Ascending aorta (tissue), 2 donors: ENCODE measurements at places on chromosomes 1 and 21. TPM values are rescaled to one million over a fixed set of nuclear protein-coding genes. Genes with fewer than 3 reads are reported as not detected.

CLCA1 gene
- not detected for total RNA-seq

VANGL2 gene
- total RNA-seq, result 0.96 TPM

OR6N1 gene
- total RNA-seq, result not detected

TTC34 gene
- total RNA-seq, result 0.75 TPM

LAMB3 gene
- total RNA-seq, result 0.75 TPM

TMCO4 gene
- 5.7 TPM for total RNA-seq

- no peak for DNase-seq
These were observed 42.9 kb downstream of the HSPG2 start for GRCh38 chr1:21894034-21894881.

DNA sequence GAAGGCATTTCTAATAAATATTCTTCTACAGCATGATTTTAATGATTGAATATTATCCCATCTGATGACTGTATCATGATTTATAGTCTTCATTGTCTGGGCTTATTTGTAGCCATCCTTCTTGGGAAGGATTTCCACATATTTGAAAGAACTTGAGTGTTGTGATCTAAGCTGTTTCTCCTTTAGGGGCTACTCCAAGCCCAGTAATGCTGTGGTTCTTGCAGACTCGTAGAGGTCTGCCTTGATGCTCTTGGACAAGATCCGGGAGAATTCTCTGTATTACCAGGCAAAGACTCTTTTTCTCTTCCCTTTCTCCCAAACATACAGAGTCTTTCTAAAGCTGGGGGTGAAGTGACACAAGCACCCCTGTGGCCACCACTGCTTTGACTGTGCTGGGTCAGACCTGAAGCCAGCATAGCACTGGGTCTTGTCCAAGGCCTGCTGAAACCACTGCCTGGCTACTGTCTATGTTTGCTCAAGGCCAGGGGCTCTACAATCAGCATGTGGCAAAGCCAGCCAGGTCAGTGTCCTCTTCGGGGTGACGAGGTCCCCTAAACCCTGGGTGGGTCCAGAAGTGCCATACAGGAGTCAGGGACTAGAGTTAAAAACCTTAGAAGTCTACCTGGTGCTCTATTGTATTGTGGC lies 107.4 kb downstream of the GIPC2 start:
- DNase-seq, result no peak

DNA sequence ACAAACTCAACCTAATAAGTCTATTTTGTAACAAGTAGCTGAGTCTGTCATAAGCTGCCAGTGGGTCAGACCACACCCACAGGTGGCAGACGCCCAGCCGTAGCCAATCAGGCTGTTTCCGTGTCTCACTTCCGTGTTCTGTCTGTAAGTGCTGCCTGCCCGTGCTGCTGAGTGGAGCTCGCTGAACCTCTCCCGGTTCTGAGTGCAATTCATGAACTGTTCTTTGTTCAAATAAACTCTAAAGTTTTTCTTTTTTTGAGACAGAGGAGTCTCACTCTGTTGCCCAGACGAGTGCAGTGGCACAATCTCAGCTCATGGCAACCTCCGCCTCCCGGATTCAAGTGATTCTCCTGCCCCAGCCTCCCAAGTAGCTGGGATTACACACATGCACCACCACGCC lies 25.1 kb downstream of the POFUT2 start:
- DNase-seq, result no peak

GRCh38 chr1:213530611-213531320 lies 457.0 kb upstream of the PROX1 start:
- no peak for DNase-seq

DNA sequence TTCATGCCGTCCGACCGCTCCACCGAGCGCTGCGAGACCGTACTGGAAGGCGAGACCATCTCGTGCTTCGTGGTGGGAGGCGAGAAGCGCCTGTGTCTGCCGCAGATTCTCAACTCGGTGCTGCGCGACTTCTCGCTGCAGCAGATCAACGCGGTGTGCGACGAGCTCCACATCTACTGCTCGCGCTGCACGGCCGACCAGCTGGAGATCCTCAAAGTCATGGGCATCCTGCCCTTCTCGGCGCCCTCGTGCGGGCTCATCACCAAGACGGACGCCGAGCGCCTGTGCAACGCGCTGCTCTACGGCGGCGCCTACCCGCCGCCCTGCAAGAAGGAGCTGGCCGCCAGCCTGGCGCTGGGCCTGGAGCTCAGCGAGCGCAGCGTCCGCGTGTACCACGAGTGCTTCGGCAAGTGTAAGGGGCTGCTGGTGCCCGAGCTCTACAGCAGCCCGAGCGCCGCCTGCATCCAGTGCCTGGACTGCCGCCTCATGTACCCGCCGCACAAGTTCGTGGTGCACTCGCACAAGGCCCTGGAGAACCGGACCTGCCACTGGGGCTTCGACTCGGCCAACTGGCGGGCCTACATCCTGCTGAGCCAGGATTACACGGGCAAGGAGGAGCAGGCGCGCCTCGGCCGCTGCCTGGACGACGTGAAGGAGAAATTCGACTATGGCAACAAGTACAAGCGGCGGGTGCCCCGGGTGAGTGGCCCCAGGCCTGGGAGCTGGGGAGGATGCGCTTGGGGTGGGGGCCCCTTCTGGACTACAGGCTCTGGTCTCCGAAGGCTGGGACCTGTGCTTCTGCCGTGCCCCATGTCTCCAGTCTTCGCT lies 1.1 kb downstream of the SKI start:
- no peak for DNase-seq

DNA sequence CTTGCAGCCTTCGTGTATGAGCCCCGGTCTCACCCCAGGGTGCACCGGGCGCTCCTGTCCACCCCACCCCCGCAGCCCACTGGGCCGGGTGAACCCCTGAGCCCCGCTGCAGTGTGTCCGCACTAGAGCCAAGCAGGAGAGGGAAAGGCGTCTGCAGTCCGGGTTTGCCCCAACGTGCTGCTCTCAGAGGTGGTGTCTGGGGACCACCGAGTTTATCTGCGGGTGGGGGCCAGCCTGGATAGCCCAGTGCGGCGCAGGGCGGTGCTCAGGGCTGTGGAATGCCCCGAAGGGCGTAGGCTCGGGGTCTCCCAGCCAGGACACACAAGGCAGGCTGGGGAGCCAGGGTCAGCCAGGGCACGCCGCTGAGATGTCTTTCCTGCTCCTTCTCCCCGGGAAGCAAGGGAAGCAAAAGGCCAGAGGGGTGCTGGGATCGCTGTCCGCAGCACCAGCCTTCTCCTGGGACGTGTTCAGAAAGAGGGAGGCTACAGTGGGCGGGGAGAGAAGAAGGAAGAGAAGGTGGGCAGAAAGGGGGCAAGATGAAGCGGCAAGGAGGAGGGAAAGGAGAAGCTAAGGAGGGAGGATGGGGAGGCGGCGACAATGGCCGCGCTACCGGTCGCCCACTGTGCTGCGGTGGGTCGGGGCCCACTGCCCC lies 56.6 kb downstream of the MAB21L3 start:
- no peak for DNase-seq

- peak; percentile 89 for DNase-seq
These were observed 43.2 kb upstream of the FMO2 start for GRCh38 chr1:171141688-171142415.

GRCh38 chr1:248805876-248806275 lies 19.8 kb downstream of the SH3BP5L start:
- no peak for DNase-seq

DNA sequence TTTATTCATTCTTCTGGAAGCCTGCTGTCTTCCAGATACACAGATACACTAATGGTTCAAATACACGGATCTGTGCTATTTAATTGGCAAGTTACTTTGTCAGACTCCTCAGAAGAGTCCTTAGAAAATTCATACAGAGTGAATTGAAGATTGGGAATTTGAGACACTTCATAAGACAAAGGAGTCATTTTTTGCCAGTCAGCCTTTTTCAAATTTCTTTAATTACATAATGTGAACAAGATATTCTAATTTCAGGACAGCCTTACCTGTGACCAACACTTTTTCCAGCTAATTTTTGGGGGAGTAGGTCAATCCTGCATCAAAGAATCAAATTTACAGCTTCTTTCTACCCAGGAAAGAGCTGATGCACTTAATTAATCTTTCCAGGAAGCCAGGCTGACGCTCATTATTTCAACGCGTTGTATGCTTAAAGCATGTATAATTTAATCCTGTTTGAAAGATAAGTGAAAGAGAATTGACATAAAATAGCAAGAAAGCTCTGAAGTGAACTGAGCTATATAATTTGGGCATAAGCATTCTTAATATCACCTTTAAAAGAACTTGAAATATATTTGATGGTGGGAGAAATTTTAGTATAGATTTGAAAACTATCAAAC lies 12.8 kb upstream of the NRIP1 start:
- no peak for DNase-seq

DNA sequence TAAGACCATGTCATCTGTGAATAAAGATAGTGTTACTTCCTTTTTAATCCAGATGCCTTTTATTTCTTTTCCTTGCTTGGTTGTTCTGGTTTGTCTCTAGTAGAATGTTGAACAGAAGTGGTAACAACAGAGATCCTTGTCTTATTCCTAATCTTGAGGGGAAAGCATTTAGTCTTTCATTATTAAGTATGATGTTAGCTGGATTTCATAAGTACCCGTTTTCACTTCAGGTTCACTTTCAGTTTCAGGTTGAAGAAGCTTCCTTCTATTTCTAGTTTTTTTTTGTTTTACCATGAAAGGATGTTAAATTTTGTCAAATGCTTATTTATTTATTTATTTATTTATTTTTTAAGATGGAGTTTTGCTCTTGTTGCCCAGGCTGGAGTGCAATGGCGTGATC lies 22.3 kb upstream of the AGPAT3 start:
- no peak for DNase-seq

GRCh38 chr1:229070168-229070567 lies 200.7 kb upstream of the RAB4A start:
- peak; percentile 95 for DNase-seq

- no peak for DNase-seq
These were observed 28.2 kb upstream of the FAM131C start for GRCh38 chr1:16101623-16102022.

GRCh38 chr1:161199506-161200139 lies 769 bp upstream of the ADAMTS4 start:
- DNase-seq, result no peak

GRCh38 chr1:220430059-220430458 lies 97.9 kb upstream of the MARK1 start:
- DNase-seq, result no peak

GRCh38 chr1:38131024-38131585 lies 84.5 kb upstream of the POU3F1 start:
- no peak for DNase-seq

GRCh38 chr21:14076143-14076806 lies 134.5 kb downstream of the LIPI start:
- no peak for DNase-seq

- no peak for DNase-seq
These were observed 40.9 kb upstream of the DAB1 start for GRCh38 chr1:57464756-57465155.

GRCh38 chr1:109902204-109902985 lies 8.3 kb upstream of the CSF1 start:
- no peak for DNase-seq

DNA sequence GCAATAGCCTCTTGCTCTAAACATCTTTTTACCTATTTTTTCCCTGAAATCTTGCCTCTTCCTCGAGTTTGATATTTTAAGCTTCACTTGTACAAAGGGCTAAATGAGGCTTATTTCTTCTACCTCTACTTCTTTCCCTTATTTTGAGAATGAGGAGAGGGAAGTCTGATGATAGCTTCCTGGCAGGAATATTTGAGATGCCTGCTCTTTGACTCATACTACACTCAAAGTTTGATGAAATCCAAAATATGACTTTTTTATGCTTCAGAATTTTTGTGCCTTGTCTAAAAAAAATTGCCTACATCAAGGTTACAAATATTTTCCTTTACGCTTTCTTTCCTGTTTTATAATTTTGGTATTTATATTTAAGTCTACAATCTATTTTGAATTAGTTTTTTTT lies 624.4 kb upstream of the PLXNA2 start:
- DNase-seq, result no peak

DNA sequence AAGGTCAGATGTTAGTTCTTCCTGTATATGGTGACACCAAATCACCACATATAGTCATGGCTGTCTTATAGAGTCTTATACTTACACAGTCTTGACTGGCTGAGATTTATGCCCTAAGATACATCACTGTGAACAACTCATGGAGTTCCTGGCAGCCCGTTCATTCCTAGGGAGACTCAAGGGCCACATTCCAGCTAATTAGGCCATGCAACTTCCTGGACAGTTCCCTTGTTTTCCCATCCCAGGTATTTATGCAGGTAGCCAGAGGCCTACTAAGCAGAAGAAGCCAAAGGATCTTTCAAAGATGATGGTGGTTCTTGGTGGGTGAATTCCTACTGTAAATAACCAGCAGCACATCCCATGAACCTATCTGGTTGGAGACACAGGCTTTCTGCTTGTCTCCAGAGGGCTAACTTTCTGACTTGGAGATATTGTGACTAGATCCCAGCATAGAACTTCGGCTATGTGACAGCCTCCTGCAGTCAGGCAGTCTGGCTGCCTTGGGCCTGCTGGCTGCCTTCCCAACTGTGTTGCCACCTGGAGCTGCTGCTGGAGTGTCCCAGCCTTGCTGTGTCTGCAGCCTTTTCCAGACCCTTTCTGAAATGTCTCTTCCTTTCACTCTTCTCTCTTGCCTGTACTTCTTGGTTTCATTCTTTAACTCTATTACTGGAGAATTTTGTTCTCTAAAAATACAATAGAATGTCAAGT lies 283.8 kb downstream of the CACNA1E start:
- DNase-seq, result no peak

- DNase-seq, result peak; percentile 21
These were observed 8.0 kb downstream of the MMEL1 start for GRCh38 chr1:2624735-2625300.
